ENCODE measurements at places on chromosomes 7 and 10.

DNA sequence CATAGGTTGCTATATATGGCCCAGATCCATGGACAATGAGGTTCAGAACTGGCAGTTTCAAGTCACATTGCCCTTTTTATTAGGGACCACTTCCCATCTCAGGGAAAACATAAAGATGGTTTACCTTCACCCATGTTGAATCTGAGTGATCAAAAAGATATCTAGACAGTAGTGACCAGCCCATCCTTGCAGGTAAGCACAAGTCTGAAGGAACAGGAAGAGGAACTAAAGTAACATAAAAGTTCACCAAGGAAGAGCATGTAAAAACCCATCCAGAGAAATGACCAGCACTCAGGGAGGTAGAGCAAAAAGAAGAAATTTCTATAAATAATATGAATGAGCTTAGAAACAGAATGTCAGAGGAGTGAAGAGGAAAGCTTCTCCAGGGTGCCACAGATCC, 382.5 kb downstream of the PARD3 start:
- DNase-seq, result no peak

GRCh38 chr10:12635127-12635541, 285.8 kb downstream of the CAMK1D start:
- no peak for DNase-seq

DNA sequence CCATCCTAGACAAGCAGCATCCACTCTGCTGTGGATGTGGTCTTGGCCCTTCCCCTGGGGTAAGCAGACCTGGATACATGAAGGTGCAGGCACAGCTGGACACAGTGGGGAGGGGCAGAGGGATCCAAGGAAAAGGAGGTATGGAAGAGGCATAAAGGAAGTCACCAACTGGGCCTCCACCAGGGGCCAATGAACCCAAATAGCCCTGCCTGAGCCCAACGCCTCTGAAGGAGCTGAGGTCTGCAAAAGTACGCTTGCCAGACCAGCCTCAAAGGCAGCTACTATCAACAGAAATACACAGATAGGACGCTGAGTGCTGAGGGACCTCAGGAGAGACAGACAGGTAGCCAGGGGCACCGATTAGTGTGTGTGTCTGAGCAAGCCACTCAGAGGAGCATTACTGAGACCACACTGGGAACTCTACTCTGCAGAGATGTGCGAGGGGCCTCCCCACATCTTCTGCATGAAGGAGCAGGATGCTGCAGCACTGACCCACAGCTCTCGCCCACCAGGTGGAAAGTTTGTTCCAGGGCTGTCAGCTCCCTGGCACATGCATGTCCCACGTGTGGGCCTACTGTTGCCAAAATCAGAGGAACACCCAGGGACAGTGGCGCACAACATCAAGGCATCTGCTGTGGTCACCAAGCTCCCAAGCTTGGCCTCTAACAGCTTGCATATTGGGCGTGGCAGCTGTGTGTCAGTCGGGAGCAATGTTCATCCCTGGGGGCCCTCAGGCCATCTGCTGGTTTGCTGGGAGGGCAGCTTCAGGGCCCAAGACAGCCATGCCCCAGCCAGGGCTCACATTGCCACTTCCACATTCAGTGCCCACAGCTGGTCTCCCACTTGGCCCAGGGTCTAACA, 40.0 kb downstream of the MKI67 start:
- DNase-seq, result no peak

GRCh38 chr7:130356121-130356875, 11.7 kb downstream of the CPA5 start:
- DNase-seq, result peak; percentile 98

DNA sequence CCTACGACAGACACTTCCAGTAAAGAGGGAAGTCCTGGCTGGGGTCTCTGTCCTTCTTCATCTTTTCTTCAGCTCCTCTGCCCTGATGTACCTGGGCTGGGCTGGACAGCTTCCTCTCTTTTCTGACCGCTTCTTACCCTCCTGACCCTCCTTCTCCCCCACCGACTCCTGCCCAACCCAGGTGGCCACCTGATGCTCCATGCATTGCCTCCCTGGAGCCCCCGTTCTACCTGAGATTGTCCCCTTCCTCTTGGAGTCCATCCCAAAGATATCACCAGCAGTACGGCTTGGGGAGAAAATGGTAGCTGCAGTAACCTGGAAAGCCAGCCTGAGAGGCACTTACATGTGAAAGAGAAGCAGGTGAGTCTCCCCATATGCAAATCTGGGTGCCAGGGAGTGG, 566.3 kb downstream of the TCERG1L start:
- no peak for DNase-seq

GRCh38 chr7:74518041-74518440, 64.3 kb downstream of the GTF2IRD1 start:
- no peak for DNase-seq

GRCh38 chr10:69632516-69633199, 2.6 kb downstream of the FAM241B start:
- no peak for DNase-seq

GRCh38 chr10:22344249-22344648, 1.0 kb upstream of the SPAG6 start:
- no peak for DNase-seq

DNA sequence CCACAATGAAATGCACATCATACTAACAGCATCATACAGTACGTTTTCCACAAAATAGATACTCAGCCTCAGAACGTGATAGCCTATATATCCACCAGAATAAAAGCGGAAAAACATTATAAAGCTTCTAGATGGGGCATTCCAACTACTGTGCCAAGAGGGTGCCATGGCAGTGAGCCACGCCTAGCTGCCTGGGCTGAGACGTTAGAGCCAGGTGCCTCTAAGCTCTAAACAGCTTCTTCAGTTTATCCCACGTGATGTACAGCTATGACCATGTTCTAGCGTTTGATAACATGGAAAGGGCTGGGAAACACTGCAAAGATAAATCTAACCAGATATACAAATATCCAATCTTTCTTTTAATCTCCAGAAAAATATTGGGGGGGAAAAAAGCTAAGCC, 17.8 kb downstream of the USP6NL start:
- DNase-seq, result no peak

DNA sequence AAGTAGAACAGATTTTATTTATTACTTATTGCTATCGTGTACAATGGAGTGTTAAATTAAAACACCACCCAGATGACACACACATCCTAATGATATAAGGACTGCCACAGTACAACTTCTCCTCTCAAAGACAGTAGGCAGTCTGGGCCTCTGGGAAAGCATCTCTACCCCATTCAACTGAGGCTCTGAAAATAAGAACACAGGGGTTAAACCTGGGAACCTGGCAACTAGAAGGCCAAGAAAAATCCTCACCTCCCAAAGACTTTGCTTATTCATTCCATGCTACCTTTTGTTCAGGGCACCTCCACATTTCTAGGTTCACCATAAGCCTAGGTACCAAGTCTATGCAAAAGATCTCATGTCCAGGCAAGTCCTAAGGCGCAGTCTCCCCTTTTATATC, 125.4 kb upstream of the FEZF1 start:
- no peak for DNase-seq

DNA sequence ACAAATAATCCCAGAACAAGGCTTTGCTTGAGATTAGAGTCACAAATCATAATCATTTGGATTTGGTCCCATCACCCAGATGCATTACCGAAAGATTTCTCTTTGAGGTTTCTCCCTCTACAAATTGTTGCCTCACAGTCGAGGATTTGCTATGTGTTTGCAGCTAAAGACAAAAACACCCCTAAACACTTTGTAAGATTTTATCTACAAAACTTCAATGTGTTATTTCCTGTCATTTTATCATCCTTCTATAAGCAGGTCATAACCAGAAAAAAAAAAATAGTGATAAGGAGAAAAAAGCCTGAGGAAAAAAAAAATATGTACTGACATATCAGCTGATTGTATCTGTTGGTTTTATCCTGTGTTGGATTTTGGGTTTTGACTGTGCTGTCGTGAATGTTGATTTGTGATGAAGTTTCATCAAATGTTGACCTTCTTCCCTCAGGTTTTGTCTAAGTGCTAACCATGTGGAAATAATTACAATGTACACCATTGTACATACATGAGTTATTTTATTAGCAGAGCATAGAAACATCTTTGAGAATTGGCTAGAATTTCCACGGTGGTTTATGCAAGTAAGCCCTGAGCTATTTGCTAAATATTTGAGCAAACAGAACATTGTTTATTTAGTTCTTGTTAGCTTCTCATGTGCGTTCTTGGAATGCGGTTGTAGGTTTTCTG, 274.4 kb downstream of the NEBL start:
- DNase-seq, result peak; percentile 9

GRCh38 chr10:18312374-18313139, 172.3 kb downstream of the CACNB2 start:
- peak; percentile 32 for DNase-seq

- DNase-seq, result no peak
Measured at GRCh38 chr7:80618096-80618495, 20.3 kb upstream of the CD36 start.

DNA sequence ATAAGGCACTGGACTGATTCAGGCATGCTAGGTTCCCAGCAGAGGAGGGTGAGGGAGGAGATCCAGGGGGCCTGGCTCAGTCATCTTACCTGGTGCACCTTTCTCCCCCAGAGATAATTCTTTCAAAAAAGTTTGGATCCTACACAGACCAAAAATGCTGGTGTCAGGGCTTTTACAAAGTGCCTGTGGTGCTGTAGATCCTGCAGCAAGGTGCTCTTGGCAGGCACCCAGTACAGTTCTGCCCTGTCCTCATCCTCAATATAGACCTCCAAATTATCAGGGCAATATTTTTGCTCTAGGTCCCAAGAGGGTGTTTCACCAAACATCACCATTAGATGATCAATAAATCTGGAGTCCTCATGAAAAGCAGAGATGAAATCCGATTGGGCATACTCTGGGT, 78.5 kb upstream of the IGFBP3 start:
- no peak for DNase-seq

DNA sequence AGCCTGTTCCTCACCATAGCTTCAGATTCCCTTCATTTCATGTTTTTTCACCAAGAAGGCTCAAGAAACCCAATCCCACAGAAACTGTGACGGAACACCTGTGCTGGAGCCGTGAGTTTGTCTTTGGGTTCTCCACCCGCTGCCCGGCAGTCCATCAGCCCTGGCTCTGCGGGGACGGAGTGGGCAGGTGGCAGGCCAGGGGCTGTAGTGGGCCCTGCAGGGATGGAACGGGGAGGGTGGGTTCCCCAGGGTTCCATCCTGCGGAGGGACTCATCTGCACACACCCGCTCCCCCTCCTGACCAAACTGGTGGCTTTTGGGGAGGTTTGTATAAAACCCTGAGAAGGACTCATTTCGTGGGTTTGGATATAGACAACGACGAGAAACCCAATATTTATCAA, 15.0 kb downstream of the CYP17A1 start:
- DNase-seq, result no peak

DNA sequence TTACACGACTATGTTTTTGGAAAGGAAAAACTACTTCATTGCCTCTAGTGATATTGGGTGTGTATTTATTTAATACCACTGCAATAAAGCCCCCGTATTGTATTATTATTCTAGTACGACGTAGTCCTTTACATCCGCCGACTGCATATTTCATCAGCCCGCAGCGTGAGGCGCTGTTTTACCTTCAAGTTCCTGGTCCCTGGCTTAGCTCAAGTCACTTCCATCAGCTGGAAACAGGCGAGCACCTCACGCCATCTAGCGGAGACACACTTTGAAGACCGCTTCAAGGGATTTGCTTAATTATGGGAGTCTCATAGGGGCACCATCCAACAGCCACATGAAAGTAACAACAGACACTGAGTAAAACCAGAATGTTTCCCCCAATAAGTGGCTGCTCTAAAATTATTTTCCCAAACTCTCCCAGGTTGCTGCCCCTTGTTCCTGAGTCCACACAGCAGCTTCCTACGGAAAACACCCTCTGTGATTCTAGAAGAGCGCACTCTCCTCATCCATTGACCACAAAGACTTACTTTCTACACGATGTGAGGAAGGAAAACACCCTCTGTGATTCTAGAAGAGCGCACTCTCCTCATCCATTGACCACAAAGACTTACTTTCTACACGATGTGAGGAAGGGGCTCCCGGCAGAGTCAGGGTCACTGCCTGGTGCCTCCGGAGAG, 15.7 kb upstream of the ITIH2 start:
- DNase-seq, result peak; percentile 88

GRCh38 chr10:27745732-27746396, at the start of gene MKX:
MKX (minus strand) TSS chr10:27745819; CDS start chr10:27743415, 2,404 bp downstream.
- DNase-seq, result peak; percentile 11

DNA sequence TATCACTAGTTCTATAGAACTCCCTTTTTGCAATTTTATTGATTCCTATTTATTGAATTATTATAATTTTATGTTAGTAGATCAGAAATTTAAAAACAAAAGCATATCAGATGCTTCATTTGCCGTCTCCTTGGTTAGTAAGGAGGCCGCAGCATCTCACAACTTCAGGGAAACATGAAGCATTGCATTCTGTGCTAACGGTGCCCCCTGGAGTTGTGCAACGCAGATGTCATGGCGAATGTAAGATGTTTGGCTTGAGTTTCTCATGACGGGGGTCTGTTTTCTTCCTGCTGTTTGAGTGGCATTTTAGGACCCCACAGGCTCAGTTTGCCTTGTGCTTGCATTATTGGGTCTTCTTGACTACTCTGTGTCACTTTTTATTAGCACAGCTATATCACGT, 124.8 kb downstream of the CNNM2 start:
- no peak for DNase-seq

DNA sequence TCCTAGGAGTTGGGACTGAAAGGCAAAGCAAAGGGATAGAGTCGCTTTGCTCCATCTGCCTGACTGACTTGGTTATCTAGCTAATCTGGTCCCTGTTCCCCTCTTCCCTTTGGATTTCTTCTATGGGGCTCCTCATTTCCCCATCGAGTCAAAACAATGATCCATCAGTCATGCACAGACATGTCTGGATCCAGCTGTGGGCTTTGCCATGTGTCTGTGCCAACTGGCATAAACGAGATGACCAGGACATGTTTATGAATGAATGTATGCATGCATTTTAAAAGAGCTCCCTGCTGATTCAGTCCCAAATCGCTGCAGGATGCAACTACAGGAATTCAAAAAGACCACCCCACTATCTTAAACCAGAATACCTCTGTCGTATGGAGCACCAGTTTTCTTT, 122.0 kb downstream of the ARL4A start:
- no peak for DNase-seq

DNA sequence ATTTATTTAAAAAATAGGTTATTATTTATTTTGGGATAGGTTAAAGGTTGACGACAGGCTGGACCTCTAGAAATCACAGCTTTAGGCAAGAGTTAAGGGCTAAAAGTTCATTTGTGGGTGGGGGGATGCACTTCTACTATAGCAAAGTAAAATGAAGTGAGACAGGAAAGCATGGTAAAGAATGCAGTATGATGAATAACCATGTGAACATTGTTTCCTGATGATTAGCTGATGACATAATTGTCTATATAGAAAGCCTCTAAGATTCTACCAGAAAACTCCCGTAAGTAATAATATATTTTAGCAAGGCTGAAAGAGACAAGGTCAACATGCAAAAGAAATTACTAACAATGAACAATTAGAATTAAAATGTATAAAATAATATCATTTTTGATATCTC, 25.7 kb upstream of the PRSS37 start:
- no peak for DNase-seq

GRCh38 chr7:155429651-155430050, 28.3 kb upstream of the EN2 start:
- DNase-seq, result no peak

- no peak for DNase-seq
Measured at GRCh38 chr10:129792864-129793263, 171.2 kb downstream of the EBF3 start.
